ENCODE measurements at places on chromosomes 6 and 20.
A peak's percentile ranks its signal among the peaks of the same experiment; 100 is the strongest.

DNA sequence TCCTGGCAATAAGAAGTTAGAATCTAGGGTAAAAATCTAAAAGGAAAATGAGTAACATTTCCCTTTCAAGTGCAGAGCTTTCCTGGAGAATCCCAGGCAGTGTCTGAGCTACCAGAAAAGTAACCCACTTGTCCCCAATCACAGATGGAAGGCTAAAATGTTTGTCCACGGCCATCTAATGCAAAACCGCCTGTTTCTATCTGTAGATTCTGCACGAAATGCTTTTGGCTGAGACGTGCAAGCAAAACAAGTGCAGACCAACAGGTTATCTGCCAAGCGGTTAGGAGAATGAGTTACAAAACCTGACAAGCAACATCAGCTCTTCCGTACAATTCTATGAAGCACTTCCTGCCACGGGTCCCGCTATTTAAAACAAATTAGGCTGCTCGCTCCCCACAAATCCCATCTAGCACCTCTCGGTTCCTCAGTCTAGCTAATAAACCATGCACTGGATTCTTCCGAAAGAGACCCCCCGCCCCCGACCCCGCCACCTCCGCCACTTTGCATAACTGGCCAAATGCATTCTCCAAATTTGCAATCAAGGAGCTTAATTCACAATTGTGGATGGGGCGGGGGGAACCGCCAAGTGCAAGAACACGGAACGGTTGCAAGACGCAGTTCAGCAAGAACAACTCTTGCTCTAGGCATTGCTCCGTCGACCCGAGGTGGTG lies 1.4 kb downstream of the ELOVL5 start:
- DNase-seq = peak; percentile 40

DNA sequence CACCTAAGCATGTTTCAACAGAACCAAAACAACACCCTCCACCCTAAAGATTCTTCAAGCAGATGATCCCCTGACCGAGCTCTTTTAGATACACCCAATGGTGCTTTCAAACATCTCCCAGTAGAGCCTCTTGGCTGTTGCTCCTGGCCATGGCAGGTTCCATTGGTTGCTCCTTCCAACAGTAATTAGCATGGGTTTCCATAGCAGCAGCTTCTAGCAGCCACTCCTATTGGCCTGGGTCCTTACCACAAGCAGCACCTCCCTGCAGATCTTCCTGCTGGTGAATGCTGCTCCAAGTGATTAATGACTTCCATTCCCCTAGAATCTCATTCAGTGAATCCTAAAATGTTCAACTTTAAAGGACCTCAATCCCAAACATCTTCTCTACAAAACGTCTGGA lies 13.9 kb downstream of the CCN2 start:
- DNase-seq = no peak

DNA sequence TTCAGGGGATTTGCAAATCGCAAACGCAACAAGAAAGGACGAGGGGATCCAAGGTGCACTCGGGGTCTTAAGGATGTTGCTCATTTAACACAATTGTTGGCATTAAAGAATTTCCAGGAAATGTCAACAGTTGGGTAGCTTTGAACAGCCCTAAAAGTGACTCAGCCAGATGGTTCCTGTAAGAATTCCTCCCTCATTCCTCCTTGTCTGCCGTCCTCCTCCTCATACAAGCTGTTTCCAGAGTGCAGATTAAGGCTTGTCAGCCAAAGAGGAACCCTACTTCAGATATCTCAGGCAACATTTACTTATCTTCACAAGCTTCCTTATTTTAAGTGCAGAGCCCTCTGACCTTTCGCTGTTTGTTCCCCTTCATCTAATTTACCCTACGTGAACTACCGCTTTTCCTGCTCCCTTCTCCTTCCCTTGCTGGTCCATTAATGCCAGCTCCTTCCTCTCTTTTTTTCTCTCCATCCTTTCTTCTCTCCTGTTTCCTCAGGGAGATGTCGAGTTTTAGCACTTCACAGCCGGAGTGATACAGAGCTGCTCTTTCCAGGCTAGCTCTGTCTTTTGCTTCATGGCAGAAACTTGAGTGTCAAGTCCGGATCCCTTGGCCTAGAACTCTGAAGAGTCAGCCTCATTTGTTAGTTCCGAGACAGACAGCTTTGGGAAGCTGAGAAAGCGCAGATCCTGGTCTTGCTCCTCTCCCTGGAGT lies 26.1 kb upstream of the TBC1D7 start:
- DNase-seq = peak; percentile 80

DNA sequence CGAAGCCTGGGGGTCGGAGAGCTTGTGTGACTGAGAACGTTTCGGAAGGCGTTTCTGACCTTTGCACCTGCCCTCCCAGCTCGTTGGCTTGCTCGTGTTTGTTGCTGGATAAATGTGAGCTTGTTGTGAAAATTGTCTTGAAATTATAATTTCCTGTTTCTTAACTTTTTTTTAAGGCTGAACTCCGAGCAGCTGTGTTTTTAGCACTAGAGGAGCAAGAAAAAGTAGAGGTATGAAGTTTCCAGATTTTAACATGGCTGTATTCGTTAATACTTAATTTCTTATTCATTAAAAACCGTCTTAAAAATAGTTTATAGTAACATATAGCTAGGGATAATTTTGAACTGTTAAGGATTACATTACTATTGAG lies 672 bp downstream of the CEP43 start:
- peak; percentile 24 for DNase-seq

DNA sequence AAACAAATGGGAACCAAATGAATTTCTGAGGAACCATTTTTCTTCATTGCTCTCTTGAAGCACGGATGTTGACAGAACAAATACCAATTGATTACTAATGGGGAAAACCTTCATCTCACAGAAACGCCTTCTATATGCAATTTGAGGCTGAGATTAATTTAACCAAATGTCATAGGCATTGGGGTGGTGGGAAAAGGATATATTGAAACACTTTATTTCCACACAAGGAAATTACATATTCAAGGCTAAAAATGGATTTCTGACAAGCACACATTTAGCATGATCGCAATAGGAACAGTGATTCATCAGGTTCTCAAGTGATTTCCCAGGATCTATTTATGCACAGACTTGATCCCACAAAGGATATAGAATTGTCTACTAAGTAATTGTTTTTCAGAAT lies 88.9 kb downstream of the COL12A1 start:
- DNase-seq = no peak

GRCh38 chr6:167077241-167077932 lies 45.5 kb upstream of the CCR6 start:
- no peak for DNase-seq

GRCh38 chr6:6460416-6460815 lies 128.1 kb upstream of the LY86 start:
- DNase-seq = no peak

GRCh38 chr20:57484772-57485171 lies 40.2 kb downstream of the CTCFL start:
- DNase-seq = no peak

DNA sequence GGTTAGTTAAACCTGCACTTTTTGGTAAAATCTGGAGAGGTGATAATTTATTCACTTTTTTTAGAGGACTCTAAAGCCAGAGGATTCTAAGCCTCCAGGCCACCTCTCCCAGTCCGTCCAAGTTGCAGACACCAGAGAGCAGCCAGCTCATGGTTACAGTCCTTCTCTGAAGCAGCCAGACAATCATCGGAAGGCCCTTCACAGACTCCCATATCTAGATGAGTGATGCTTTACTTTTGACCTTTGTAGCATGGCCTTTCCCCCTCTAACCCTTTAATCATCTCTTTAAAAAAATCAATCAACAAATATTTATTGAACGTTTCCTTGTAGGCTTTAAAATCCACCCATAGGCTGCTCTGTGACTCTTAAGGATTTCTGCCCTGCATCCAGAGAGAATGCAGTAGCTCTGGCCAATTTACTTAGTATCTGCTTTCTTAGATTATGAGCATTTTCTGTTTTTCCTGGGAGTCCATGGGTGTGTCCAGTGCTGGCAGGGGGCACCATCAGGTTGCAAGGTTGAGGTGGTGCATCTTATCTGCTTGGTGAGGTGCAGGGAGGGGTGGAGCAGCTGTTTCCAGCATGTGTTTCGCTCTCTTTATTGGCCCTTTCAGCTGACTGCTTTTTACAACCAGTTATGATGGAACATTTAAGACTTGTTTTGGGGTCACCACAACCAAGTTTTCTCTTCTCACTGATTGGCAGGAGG lies 58.6 kb downstream of the JARID2 start:
- DNase-seq = no peak

GRCh38 chr20:25043499-25044260 lies 14.3 kb downstream of the ACSS1 start:
- no peak for DNase-seq

DNA sequence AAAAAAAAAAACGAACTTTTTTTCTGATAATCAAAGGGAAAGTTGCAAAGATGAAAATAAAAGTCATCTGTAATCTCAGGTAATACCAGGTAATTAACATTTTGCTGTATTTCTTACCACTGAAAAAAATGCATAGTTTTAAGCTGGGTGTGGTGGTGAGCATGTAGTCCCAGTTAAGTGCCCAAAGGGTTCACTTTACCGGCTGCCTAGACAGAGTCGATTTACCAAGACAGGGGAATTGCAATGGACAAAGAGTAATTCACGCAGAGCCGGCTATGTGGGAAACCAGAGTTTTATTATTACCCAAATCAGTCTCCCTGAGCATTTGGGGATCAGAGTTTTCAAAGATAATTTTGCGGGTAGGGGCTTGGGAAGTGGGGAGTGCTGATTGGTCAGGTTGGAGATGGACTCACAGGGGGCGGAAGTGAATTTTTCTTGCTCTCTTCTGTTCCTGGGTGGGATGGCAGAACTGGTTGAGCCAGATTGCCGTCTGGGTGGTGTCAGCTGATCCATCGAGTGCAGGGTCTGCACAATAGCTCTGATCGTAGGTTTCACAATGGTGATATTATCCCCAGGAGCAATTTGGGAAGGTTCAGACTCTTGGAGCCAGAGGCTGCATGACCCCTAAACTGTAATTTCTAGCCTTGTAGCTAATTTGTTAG lies 51.9 kb downstream of the RPF2 start:
- DNase-seq = no peak

DNA sequence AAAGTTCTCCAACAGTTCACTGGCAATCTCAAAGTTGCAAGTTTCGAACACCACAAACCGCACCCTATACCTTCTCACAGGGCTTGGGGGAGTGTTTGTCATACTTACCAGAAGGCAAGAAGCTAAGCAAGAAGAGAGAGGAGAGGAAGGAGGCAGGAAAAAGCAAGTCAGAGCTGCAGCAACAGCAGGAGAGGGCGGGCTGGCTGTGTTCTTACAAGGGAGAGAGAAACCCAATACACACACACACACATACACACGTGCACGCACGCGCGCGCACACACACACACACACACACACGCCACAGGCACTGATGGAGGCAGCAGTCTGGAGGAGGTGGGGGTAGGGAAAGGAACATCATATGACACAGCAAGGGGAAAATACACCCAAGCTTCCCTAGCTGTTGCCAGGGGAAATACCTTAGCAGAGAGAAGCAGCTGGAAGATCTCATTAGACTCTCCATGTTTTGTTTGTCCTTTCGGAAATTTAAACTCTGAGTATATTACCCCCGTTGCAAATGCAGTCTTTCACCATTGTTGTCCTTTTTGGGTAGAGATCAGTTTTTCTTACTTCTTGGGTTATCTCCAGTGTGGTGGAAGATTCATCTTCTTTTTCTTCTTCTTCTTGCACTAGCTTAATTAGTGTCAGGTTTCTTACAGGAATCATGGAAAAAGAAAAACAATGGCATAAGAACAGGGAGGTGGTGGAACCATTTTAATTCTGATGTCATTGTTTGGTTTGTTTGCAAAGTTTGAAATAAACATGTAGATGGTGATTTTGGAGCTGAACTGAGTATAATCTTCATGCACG lies at the start of gene TXLNB:
TSS of gene TXLNB (minus strand) at position 186 of the 807 bp plus-strand sequence. CDS start 3,099 bp downstream, outside the sequence.
- peak; percentile 66 for DNase-seq

DNA sequence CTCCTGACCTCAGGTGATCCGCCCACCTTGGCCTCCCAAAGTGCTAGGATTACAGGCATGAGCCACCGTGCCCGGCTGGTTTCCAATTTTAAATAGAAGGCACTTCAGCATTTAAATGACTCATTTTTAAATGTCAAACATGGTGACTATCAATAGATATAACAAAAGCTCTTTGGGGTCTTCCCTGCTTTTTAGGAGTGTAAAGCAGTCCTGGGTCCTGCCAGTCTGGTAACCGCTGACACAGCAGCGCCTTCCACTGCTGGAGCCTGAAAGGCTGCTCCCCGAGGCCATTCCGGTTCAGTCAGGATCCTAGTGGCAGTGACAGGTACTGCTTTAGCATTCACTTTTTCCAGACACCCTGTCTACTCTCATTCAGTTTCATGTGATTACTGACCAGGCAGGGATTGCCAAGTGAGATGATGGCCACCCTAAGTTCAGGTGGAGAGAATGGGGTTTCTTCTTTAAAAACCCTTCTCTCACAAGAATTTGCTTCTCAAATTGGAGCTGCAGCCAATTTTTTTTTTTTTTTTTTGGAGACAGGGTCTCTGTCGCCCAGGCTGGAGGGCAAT lies 5.1 kb downstream of the DIDO1 start:
- DNase-seq = peak; percentile 58

DNA sequence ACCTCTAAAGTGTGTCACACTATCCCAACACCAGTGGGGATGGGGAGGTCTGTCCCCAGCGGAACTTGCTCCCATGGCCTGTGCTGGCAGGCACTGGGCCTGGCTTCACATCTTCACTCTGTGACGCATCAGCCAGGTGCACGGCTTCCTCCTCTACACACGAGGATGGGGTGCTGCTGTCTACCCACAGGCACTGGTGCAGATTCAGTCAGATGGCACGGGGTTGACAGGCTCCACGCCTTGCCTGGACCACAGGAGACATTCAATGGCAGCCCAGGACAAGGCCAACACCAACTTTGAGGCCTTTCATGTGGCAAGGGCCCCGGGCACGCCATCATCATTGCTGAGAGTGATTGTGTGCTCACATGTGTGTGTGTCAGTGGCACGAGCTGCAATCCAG lies 92.4 kb downstream of the TMEM242 start:
- DNase-seq = no peak

GRCh38 chr6:37083243-37084138 lies 78.0 kb downstream of the FGD2 start:
- DNase-seq = peak; percentile 99

- DNase-seq = no peak
Measured at GRCh38 chr6:79780881-79781280, 149.8 kb downstream of the SH3BGRL2 start.

GRCh38 chr6:170445971-170446370 lies 107.1 kb downstream of the PSMB1 start:
- no peak for DNase-seq

DNA sequence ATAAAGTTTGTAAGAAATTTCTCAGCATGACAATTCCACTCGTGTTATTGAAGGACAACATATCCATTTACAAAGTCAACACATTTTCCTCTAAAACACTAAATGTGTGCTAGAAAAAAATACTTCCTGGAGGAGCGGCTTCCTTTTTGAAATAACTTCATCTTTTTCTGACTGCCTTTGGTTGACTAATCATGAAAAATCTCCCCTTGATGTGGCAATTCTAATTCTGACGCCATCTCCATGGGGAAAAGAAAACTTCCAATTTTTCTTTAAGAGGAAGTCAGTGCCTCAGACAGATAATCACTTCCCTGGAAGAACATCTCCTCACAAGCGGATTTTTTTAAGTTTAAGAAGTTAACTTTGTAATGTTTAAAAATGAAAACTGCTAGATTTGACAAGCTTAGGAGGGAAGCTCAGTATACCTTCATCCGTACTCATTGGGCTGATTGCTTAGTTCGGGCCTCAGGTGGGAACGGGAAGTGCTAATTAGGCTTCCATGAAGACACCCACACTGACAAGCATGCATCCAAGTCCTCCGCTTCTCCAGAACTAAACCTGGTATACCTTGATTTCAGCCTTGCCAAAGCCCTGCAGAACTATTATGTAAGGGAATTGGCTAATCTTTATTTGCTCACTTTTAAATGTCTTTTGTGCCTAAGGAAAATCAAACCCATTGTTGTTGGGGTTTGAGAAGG lies 35.1 kb upstream of the DUSP22 start:
- DNase-seq = peak; percentile 87

- DNase-seq = no peak
Measured at GRCh38 chr6:43923376-43924221, 153.6 kb downstream of the VEGFA start.

All from inflammatory macrophage (primary cell).